ENCODE measurements at places on chromosomes 6 and 20.

- no peak for DNase-seq
Observed at GRCh38 chr20:4183361-4183760, 168.0 kb upstream of the RNF24 start.

DNA sequence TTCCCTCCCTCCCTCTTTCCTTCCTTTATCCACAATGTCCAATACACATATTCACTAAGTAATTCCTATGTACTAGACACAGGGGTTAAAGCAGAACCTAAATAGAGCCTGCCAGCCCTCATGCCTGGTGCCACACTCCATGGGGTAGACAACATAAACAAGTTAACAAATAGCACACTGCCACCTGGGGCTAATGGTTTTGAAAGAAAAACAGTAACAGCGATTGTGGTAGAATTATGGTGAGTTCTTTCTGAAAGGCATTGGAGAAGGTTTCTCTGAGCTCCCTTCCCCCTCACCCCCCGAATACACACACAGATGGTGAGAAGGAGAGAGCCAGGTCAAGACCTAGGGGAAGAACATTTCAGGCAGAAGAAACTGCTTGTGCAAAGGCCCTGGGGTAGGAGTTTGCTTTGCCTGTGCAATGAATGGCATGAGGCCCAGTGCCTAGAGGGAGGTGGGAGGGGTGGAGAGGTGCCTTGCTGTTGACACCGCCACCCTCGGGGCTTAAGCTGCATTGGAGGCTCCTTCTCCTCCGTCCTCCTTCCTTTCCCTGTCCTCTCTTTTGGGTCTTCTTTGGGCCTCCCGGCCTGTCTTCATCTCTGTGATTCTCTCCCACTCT lies 502.4 kb upstream of the SULF2 start:
- DNase-seq = no peak

DNA sequence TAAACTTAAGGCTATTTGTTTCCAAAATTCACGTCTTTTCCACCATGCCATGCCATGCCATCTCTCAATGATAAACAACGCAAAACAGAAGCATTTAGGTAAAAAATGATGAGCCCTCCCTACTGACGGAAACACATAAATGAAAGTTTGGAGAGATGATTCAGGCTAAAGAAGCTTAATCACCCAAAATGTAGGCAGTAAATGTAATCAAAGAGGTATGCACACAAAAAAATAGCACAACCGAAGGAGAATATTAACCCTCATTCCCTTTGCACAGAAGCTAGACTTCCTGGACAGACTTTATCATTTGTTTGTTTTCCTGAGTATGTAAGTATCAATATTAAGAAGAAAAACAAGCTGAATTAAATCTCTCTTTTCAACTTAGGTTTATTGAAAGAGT lies 28.8 kb downstream of the DCDC2 start:
- DNase-seq = no peak

DNA sequence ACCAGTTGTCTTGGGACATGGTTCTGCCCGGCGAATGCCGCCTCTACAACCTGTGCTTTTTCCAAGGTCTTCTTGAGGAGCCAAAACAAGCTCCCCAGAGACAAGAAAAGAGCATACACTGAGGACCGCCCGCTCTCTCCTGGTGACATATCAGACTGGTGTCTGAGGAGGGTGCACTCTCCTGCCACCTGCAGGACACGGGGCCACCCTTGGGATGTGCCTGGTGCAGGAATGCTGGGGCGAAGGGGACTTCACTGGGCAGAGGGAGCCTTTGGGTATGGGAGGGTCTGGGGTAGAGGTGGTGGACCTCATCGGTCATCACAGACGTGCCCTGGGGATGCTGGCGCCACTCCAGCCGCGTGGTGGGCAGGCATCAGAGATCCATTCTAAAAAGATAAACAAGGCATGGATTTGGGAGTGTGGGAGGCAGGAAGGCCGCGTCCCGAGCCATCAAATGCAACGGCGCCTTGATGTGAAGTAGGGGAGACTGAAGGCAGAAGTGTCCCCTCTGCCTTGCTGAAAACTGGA lies 163.3 kb downstream of the CD83 start:
- DNase-seq = no peak

DNA sequence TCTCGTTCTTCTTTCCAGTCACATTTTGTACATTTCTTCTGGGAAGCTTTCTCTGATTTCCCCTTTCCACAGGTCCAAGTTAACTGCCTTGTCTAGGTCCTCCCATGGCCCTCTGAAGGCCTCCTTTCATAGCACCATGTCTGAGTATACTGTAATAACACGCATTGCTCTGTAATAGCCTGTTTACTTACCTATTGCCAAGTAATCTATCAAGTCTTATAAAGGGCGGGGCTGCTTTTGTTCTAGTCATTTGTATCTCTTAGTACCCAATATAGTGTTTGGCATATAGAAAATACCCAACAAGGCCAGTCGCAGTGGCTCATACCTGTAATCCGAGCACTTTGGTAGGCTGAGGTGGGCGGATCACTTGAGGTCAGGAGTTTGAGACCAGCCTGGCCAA lies 17.9 kb downstream of the PTPN1 start:
- no peak for DNase-seq

- DNase-seq = no peak
Observed at GRCh38 chr6:22141241-22141745, 155.5 kb downstream of the PRL start.

- no peak for DNase-seq
Observed at GRCh38 chr6:85620308-85620707, 22.4 kb downstream of the SYNCRIP start.

DNA sequence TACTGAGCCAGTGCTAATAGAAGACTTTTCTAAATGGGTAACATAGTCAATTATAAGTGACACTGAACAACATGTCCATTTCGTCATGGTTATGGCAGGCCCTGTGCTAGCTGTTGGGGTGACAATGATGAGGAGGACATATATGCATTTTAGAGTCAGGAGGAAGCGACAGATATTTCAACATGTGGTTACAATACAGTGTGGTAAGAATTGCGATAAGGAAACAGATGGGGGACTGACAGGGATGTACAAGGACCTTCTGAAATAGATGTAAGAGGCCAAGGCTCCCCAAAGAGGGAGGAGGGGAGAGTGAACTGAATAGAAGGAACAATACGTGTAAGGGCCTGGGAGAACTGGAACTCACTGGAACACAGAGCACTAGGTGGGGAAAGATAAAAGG lies 11.7 kb downstream of the MMP24 start:
- peak; percentile 13 for DNase-seq

GRCh38 chr20:37969949-37970855 lies 63.1 kb downstream of the TTI1 start:
- DNase-seq = no peak

- no peak for DNase-seq
Observed at GRCh38 chr6:138113588-138114210, 6.5 kb upstream of the PERP start.

DNA sequence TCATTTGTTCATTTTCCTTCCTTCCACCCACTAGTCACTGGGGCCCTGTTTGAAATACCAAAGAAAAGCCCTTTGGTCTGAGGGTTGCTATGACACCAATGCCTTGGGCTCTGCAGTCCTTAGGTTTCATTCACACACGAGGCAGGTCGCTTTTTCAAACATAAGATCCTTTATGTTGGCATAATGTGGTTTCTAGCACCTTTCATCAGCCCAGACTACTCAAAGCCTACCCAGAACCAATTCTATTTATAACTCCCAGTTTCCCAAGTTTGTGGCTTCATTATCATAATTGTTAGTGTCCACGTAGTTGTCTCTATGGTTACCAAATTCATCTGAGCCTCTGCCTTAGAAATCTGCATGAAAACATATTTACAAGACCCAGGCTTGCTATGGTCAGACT lies 6.6 kb upstream of the TP53RK start:
- DNase-seq = no peak

- no peak for DNase-seq
Observed at GRCh38 chr20:32485770-32486478, 99.2 kb downstream of the NOL4L start.

DNA sequence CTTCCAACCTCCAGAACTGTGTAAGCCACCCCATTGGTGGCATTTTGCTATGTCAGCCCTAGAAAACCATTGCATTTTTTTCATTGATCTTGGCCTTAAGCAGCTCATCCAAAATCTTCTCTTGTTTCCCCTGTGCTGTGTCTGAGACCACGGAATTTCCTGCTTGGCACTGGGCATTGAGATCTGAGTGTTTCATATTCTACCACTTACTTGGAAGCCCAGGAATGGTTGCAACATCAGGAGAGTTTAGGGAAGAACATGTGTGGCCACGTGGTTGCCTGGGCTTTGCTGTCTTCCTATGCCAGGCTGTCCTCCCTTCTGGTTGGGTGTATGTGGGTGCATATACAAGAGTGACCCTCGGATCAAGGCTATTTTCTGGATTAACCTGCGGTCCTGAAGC lies 139.3 kb upstream of the PMEPA1 start:
- no peak for DNase-seq

GRCh38 chr6:133240511-133241085 lies 559 bp upstream of the EYA4 start:
- no peak for DNase-seq

DNA sequence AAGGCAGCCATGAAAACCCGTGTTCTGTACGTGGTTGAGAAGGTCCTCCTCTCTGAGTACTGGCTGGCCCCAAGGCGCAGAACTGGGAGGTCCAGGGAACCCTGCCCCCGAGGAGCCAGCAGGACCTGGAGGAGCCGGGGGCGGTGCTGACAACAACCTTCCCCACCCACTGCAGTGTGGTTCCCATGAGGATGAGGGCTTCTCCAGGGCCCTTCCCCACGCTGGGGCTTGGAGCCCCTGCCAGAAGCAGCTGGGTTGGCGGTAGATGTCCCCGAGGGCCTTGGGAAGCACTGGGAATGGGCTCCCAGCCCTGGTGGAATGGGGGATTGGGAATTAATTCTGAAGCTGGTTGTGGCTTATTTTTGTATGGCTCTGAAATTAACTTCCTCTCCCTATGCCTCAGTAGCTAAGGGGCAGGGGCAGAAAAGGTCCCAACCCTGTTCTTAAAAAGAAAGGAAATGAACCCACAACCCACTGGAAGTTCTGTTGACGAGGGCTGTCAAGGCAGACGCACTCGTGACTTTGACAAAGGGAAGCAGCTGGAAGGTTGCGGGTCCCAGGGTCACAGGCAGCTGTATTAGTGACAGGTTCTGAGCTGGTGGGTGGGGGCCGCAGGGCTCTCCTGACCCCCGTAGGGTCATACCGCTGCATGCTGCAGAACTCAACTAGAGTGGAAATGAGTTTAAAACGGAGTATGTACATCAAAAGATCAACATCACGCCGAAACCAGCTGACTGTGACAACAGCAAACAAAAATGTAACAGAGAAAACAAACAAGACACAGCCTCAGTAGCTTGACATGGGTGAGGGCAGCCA lies 13.9 kb upstream of the HELZ2 start:
- DNase-seq = no peak

DNA sequence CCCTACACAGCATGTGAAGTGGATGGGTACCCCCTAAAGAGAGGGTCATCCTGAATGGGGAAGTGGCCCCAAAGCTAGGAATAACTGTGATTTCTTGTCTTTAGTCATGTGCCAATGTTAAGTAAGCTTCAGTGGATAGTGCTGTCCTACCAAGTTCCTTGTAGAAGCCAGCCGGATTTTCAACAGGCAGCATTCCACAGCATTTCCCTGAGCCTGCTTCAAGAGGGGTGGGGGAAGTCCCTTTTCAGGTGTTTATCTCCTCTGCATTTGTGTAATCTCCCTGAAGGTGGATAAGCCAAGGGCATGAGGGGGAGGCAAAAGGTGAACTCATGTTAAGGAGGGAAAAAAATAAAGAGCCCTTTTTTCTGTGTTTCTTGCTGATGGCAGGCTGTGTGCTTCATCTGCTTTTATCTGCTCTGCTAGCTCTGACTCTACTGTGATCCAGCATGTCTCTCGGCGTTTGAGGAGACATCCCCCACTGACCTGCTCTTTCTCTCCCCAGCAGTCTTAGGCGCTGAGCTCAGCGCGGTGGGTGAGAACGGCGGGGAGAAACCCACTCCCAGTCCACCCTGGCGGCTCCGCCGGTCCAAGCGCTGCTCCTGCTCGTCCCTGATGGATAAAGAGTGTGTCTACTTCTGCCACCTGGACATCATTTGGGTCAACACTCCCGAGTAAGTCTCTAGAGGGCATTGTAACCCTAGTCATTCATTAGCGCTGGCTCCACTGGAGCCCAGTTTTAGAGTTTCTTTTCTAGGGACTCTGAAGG lies 1.9 kb downstream of the EDN1 start:
- no peak for DNase-seq

- no peak for DNase-seq
Observed at GRCh38 chr6:97282238-97282725, 734 bp downstream of the MMS22L start.

DNA sequence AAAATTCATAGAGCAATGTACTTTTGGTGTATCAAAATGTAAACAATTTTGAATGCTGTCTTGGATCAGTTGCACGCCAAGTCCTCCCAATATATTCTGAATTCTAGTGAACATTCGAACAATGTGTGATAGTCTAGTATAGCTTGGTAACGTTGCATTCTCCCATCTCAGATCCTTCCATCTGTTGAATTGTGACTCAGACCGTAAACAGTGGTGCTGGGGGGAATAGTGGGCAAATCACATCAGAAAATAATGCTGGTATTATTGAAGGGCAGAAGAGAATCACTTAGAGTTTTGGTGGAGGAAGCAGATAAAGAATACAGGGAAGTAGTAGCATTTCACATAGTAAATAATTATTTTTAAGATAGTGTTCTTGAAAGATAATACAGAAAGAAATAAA lies 45.7 kb upstream of the PBOV1 start:
- DNase-seq = no peak

DNA sequence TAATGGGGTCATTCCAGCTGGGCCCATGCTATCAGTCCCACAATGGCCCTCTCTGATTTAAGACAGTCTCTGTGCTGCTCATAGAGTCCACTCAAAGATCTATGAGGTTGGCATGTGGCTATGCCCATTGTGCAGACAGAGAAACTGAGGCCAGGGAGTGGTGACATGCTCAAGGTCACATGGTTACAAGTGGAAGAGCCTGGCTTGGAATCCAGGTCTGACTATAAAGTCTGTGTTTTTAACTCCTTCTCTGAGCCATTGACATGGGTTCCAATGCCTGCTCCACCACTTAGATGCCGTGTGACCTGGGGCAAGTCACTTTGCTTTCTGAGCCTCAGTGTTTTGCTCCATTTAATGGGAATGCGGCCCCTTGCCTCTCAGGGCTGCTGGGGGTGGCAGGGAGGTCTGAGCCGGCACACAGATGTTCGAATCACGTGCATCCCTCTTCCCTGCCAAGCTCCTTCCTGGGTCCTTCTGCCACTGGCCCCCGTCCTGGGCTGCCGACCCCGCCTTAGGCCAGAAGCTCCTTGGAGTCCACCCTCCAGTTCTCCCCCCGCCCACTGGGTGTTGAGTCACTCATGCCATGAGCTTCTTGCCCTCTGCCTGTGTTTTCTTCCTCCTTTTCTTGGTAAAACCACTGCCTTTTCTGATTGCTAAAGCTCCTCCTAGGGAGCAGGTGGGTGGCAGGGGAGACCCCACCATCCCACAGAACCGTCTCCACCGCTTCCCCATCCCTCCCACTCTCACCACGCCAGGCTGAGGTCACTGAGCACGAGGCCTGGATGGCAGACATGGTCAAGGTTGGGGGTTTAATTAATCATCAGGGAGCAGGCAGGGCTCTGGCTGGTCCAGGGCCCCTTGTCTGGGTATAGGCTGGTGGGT lies 35.7 kb downstream of the CEBPB start:
- no peak for DNase-seq

GRCh38 chr6:904994-905393 lies 212.1 kb upstream of the EXOC2 start:
- no peak for DNase-seq
